ENCODE measurements at places on chromosomes 12 and 14.

DNA sequence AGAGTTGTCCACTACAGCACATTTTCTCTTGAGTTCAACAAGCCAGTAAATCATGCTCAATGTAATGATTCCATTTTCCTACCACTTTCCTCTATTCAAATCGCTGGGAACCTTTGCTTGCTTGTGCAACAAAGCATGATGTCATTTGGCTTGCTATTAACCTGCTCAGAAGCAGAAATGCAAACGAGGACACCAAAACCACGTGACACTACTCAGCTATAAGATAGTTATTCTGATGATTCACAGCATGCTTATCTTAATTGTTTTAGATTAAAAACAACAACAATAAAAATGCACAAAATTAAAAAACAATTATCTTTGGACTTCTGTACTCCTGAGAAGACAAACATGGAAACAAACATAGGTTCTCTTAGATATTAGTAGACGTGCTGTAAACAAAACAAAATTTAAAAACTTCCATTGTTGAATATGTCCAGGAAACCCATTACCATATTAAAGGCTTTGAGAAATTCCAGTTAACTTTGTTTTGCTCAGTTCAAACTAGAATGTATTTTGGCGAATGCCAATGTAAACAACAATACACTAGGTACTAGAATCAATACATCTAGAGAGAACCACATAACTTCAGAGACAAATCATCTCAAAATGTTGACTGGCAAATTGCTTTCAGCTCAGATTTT, 77.5 kb upstream of the KRAS start:
- DNase-seq: peak; percentile 27

GRCh38 chr12:86772696-86773095, 516.5 kb upstream of the MGAT4C start:
- DNase-seq: no peak

GRCh38 chr12:131747276-131748177, 36.6 kb downstream of the SFSWAP start:
- no peak for DNase-seq

- DNase-seq: no peak
Observed at GRCh38 chr12:80490329-80490728, 46.3 kb downstream of the PTPRQ start.

DNA sequence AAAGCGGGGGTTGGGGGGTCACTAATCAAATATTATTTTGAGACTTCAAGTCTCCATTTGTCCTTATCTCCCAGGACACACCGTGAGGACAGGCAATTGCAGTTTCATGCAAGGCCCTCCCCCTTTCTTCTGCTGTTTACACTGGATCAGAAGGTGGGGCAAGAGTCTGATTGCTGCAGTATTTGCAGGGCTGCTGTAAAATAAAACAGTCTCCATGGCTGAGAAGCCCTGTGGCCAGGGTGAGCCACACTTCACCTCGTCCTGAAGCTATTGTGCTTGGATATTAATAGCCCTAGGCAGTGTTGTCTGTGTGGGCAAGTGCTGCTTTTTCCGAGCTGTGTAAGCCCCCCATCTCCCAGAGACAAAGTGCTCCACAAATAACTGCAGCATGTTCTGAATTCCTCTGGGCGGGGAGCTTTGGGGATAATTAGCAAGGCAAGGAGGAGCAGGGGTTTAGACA, 187.4 kb upstream of the NTF3 start:
- no peak for DNase-seq

- DNase-seq: no peak
Observed at GRCh38 chr14:27668531-27668930, 1070.7 kb upstream of the NOVA1 start.

DNA sequence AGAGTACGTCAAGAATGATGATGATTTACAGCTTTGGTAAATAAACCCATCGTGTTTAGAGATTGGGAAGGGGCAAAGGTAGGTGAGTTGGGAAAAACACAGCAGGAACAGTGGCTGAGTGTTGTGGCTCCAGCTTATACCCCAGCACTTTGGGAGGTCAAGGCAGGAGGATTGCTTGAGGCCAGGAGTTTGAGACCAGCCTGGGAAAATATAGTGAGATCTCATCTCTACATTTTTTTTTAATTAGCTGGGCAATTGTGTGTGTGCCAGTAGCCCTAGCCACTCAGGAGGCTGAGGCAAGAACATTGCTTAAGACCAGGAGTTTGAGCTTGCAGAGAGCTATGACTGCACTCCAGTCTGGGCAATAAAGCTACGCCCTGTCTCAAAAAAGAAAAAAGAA, 77.1 kb downstream of the RASSF9 start:
- DNase-seq: no peak

- no peak for DNase-seq
Observed at GRCh38 chr12:132280406-132280805, 49.0 kb downstream of the GALNT9 start.
